RWPE1 (cell line): ENCODE measurements at places on chromosomes 5 and 9.

- no peak for DNase-seq
Measured at GRCh38 chr9:124741149-124741548, 30.0 kb downstream of the NR6A1 start.

DNA sequence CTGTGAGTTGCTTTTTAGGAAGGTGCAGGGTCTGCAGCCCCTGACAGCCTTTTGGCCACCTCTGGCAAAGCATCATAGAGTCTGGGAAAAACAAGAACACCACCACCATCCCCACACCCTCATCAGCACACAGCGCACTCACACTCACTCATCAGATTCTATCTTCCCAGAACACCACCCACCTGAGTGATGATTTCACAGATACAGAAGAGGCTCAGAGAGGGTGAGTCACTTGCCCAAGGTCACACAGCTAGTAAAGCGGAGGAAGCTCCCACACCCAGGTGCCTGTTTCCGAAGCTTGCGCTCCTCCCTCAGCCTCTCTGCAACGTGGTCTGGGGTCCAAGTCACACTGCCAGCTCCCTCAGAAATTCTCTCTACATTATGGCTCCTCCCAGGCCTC, 41.8 kb upstream of the HRH2 start:
- DNase-seq, result no peak

GRCh38 chr9:131728961-131729360, 10.9 kb downstream of the RAPGEF1 start:
- DNase-seq, result no peak

DNA sequence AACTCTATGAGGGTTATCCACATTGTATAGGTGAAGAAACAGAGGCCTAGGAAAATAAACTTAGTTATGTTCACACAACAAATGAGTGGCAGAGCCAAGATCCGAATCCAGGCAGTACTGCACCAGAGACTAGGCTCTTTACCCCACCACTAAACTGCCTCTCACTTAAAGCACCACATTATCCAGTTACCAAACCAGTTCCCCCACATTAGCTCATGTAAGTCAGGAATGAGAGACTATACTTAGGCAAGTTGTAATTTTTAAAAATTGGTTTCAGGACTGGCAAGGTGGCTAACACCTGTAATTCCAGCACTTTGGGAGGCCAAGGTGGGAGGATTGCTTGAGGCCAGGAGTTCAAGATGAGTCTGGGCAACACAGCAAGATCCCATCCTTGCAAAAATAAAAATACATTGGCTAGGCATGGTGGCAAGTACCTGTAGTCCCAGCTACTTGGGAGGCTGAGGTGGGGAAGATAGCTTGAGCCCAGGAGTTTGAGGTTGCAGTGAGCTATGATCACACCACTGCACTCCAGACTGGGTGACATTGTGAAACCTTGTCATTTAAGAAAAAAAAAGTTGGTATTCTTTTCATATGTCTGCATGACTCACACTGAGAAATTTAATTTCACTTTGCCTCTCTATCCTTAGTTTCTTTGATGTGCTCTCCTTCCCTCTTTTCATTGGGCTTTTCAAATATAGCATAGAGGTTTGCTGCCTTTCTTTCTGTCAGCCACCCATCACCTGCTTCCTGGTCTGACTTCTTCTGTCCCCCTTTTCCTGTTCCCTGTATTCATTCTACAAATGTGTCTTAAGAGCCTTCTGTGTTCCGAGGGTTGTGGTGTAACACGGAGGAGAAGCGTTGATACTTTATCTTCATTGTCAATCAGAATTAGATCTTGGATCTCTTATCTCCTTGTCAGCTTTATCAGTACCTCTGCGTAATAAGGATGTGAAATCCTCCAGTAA, 64.7 kb downstream of the ERMP1 start:
- DNase-seq, result no peak

DNA sequence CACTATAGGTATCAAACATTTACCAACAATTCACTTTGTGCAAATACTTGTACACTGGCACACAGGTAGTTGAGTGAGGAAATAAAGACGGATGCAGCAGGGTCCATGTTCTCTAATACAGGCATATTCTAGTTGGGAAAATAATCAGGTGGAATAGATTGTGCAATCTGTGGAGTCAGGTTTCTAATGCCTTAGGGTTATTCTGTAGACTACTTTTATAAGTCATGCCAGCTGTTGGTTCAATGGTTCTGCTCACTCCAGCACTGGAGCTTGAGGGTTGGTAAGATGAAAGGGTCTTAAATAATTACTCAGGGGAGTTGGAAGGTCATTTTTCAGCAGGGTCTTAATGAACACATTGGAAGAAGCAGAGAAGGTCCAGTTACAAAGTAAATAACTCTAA, 690.3 kb upstream of the DMAC1 start:
- DNase-seq, result no peak

GRCh38 chr9:37406603-37407401, 15.7 kb upstream of the GRHPR start:
- DNase-seq, result no peak

- DNase-seq, result no peak
Measured at GRCh38 chr5:169647566-169647965, 10.5 kb downstream of the DOCK2 start.
